ENCODE measurements at places on chromosomes 12 and 14.

- no peak for DNase-seq
Observed at GRCh38 chr12:69475237-69475975, 5.2 kb downstream of the FRS2 start.

- no peak for DNase-seq
Observed at GRCh38 chr12:12885096-12885792, 6.1 kb upstream of the GPRC5A start.

DNA sequence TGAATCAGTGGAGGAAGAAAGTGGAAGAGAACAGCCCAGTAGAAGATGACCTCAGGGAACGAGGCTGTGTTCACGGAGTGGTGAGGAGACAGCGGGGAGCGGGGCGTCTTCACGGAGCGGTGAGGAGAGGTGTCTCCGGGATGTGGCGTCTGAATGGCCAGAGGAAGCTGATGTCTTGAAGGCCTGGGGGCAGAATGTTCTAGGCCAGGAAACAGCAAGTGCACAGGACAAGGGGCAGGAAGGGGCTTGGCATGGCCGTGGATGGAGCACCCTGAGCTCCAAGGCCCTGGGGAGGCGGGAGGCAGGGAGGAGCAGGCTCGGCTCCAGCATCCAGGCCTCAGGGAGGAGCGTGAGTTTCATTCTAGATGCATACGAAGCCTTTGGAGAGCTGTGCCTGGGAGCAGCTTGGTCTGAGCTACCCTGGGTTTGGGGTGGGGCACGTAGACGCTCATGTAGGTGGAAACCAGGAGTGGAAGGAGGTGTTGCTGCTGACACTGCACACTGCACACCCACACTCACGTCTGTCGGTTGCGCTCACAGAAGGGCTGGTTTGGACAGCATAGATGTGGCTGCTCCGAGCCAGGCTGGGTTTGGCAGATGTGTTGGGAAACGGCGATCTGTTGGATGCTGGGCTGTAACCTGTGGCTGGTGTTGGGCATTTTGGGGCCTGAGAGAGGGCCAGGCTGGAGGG lies 131.6 kb downstream of the ADGRD1 start:
- DNase-seq, result no peak

DNA sequence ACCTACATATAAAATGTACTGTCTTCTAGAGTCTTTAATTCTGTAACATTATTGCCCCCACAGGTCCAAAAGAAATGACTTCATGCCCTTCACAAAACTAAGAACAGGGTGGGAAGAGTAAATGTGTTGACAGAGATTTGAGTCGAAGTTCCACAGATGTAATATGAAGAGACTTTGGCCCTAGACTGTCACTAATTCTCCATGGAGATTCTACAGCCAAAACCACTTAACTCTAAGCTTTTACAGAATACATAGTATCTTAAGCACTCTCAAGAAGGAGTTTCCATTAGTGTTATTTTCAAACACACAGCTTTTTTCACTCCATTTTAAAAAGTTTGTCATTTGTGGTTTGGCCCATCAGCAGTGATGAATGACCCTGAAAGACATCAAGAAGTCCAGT lies 56.3 kb downstream of the ABCC9 start:
- no peak for DNase-seq

DNA sequence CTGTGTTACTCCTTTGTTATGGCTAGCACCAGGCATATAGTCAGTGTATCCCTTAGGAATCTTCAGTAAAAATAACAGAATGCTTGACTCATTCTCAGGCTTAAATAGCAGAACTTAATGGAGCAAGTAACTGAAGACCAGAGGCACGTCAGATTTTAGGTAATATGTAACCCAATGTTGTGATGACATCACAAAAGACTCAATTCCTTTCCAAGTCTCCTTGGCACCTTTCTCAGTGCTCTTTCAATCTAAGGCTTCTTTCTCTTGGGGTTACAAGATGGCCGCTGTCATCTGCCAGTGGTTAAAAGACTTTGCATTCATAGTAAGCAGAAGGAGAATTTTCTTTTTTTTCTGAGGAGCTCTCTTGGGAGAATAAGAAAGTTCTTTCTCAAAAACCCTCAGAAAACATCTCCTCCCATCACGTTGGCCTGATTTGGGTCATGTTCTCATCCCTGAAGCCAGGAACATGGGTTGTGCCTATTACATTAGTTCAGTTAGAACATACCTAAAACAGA lies 33.4 kb upstream of the DCN start:
- no peak for DNase-seq

Data from stimulated activated CD8-positive, alpha-beta memory T cell treated with anti-CD3 and anti-CD28 coated beads, Interleukin-7, amount 100 ng/mL, for 1 hour (primary cell).